ENCODE measurements at places on chromosomes 5 and 9. TPM values are rescaled to one million over a fixed set of nuclear protein-coding genes. Genes with fewer than 3 reads are reported as not detected.

DNA sequence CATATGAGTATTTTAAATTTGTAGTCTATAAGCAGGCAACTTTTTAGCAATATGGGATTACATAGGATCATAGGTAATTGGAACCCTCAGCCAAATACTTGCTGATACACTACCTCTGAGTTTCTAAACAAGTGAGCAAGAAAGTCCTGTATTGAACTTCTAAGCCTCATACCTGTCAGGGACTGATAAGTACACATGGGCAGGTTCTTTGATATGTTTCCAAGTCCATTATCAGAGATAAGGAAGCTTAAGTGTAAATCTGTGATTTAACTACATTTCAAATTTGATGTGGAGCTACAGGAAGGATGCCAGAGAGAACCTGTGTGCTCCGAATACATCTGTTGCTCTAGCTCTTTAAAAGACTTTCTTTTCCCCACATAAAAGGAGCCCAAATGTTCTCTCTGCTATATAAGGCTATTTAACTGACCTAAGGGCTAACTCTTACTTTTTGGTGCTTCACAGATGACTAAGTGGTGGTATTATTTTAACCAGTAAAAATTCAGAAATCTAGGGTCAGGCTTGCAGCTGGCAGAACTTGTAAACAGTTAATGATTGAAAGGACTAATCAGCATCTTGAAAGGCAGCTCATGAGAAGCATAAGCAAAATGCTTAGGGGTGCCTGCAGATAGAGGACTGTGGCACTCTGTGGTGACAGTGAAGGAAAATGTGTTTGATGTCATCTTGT, 228.6 kb downstream of the NR3C1 start:
- no peak for DNase-seq

DNA sequence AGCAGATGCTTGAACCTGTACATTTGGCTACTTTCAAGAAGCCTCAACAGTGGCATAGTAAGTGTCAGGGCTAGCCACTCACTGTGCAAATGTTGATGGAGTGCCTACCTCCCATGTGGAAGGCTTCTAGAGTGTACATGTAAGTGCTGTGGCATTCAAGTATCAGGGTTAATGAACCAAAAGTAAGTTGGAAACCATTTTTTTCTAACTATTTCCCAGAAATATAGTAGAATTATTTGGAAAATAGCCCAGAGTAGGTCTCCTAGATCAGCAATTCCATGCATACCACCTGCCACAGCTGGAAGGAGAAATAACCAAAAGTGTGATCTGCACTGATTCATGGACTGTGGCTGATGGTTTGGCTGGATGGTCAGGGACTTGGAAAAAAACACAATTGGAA, 53.3 kb downstream of the FOXD1 start:
- DNase-seq, result no peak

- no peak for DNase-seq
Measured at GRCh38 chr5:153797484-153797883, 241.2 kb downstream of the FAM114A2 start.

GRCh38 chr9:7376833-7377232, 422.7 kb downstream of the DMAC1 start:
- no peak for DNase-seq

DNA sequence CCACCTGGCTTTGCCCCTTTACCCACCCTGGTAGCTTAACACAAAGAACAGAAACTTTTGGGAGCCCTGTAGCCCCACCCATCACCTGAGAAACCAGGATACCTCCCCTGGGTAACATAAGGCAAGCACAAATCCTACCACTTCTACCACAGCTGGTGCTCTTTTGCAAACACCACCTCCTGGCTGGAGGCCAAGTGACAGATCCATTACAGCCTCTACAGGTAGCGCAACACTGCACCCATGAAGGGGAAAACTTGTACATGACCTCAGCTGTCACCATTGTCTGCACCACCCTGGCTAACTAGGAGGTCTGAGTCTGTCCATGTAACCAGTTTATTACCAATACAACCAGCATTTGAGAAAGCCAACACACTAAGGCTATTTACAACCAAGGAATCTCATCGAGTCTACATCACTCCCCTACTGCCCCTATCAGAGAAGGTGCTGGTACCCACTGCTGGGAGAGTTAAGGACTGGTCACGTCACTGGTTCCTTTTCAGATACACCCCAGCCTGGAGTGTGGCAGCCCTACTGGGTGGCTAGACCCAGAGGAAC, 128.6 kb downstream of the PJA2 start:
- no peak for DNase-seq

GRCh38 chr9:105957830-105958229, 263.5 kb downstream of the TMEM38B start:
- peak; percentile 5 for DNase-seq

GRCh38 chr9:122226758-122227574, 1.8 kb downstream of the LHX6 start:
- DNase-seq, result no peak

DNA sequence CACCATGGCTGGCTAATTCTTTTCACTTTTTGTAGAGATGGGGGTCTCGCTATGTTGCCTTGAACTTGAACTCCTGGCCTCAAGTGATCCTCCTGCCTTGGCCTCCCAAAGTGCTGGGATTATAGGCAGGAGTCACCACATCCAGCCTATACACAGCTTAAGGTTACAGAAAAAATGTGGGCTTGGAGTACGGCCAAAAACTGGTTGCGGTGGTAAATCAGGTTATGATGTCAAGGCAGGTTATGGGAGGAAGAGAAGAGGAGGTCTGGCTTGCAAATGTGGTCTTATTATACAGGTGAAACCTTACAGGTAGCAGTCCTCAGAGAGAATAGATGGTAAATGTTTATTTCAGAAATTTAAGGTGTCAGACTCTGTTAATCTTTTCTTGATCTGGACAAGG, 30.7 kb upstream of the SYK start:
- DNase-seq, result no peak

DNA sequence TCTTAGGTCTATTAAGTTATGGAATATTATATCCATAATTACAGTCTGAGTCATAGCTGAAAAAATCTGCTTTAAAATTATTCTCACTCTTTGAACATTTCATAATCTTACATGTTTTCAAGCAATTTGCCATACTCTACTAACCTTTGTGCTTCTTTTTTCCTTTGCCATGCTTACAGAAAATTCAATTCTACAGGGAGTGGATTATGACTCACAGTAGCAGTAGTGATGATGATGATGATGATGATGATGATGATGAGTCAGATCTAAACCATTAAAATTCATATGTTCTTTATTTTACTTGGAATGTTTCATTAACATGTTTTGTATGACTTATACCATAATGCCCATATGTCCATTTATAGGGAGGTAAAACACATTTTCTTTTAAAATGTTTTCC, 207.1 kb downstream of the VPS13A start:
- DNase-seq, result peak; percentile 6

- DNase-seq, result no peak
Measured at GRCh38 chr5:101326766-101327165, 423.7 kb upstream of the ST8SIA4 start.

ENTPD2 gene
- not detected for total RNA-seq

FOXD4L5 gene
- not detected for total RNA-seq

SPINK1 gene
- total RNA-seq, result 0.51 TPM
